Activated CD8-positive, alpha-beta memory T cell treated with anti-CD3 and anti-CD28 coated beads, Interleukin-2, amount 10 ng/mL, durations not matched to agents 7 days and 5 days (primary cell): ENCODE measurements at places on chromosomes 1 and 21.

GRCh38 chr21:26130249-26130881 is 40.2 kb downstream of the APP start:
- no peaks in the 10 kb centered on the region for H3K4me1 ChIP-seq
- H3K27ac ChIP-seq: no peak overlapping the region
- H3K27me3 ChIP-seq: no peaks in the 10 kb centered on the region
- peaks cover 1% of the 10 kb centered on the region for H3K36me3 ChIP-seq

DNA sequence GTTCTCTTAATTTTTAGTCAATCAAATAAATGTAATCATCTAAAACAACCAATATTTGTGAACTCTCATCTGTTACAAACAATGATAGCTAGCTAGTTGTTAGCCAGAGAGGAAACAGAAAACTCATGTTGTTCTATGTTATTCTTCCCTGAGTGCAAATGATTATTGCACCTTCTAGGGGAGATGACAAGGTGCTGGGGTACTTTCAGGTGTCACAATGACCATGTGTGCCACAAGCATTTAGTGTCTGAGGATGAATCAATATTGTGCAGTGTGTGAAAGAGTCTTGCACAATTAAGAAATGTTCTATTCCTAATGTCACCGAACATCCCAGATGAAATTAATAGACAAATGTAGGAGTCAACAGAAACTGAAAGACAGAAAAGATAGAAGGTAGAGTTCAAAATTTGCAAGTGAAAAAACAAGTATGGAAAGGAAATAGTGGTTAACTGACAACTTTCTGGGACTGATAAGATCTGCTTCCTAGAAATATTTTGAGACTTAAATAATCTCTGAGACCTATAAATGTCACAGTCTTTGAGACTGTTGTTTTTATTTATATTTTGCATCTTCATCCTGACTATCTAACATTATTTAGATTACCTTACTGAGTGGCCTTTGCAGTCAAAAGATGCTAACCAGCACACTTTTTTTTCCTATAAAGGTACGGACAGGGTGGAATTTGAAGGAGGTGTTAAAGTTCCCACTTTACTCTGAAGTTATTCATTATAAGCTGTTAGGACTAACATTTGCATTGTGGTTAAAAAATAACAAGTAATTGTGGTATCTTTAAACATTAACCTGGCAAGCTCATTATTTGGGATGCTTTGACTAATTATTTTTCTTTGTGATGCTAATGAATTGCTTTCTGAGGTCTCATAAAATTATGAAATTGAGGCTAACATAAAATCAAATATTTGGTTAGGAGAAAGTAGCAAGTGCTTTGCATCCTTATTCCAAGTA is 21.6 kb upstream of the DPYD start:
- H3K36me3 ChIP-seq: peaks cover 13% of the 10 kb centered on the region
- H3K27me3 ChIP-seq: no peaks in the 10 kb centered on the region
- peaks cover 42% of the 10 kb centered on the region for H3K4me1 ChIP-seq

DNA sequence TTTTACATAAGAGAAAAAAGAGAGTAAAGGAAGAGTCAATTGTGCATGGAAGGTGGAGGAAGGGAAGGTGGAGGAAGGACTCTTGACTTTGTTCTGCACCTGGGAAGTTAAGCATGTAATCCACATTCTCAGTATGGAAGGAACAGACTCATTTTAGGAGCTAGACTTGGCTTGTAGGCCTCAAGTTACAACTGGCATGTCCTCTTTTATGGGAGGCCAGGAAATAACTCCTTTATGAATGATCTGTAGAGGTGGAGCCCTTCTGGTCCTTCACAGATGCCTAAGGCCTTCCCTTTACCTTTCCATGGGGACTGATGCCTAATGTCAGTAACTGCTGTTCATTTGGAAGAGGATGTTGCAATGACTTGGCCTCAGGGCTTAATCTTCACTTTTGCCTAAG is 29.4 kb upstream of the CCSAP start:
- H3K4me1 ChIP-seq: peaks cover 3% of the 10 kb centered on the region
- no peaks in the 10 kb centered on the region for H3K36me3 ChIP-seq
- DNase-seq: no peak
- H3K4me3 ChIP-seq: no peak overlapping the region
- H3K27ac ChIP-seq: no peak overlapping the region

GRCh38 chr1:43387976-43388599 is 1.5 kb downstream of the MED8 start:
- no peak for DNase-seq
- H3K27ac ChIP-seq: peak overlapping the region; percentile 33
- H3K4me1 ChIP-seq: peaks cover 35% of the 10 kb centered on the region
- H3K36me3 ChIP-seq: peaks cover 34% of the 10 kb centered on the region
- H3K4me3 ChIP-seq: peak overlapping the region; percentile 100

DNA sequence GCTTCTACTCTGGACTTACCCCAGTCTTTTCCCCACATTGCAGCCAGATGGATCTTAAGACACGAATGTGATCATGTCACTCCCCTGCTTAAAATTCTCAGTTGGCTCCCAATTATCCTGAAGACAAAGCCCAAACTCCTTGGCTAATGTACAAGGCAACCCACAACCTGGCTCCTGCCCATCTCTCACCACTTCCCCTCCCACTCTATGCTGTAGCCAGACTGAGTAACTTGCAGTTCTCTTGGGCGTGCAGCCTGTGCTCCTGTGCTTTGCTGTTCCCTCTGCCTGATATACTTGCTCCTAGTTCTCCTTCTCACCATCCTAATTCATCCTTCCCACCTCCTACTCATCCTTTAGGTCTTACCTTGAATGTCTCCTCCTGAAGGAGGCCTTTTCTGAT is 56.2 kb downstream of the LGR6 start:
- no peak overlapping the region for H3K4me3 ChIP-seq
- H3K27me3 ChIP-seq: peaks cover 19% of the 10 kb centered on the region
- no peak for DNase-seq
- H3K36me3 ChIP-seq: no peaks in the 10 kb centered on the region

- H3K27ac ChIP-seq: no peak overlapping the region
- no peaks in the 10 kb centered on the region for H3K27me3 ChIP-seq
- H3K36me3 ChIP-seq: no peaks in the 10 kb centered on the region
- DNase-seq: no peak
Observed at GRCh38 chr1:72066431-72066830, 215.9 kb downstream of the NEGR1 start.

DNA sequence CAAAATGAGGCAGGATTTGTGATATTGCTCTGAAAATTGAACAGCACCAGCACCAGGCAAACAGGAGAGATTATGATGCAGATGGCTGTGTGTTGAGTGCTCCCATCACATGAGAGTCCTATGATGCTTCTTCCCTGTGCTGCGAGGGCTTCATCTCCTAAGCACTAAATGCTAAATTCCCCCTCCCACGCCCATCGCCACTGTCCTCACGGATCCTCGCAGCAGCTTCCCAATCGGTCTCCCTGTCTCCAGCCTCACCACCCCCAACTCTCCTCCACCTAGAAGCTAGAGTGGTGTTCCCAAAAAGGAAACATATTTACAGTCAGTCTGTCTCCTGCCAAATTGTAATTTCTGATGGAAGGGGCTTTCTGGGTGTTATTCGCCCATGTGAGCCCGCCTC is 4.9 kb upstream of the BACE2 start:
- no peak overlapping the region for H3K27ac ChIP-seq
- no peak overlapping the region for H3K4me3 ChIP-seq
- H3K36me3 ChIP-seq: no peaks in the 10 kb centered on the region
- peaks cover 33% of the 10 kb centered on the region for H3K27me3 ChIP-seq

DNA sequence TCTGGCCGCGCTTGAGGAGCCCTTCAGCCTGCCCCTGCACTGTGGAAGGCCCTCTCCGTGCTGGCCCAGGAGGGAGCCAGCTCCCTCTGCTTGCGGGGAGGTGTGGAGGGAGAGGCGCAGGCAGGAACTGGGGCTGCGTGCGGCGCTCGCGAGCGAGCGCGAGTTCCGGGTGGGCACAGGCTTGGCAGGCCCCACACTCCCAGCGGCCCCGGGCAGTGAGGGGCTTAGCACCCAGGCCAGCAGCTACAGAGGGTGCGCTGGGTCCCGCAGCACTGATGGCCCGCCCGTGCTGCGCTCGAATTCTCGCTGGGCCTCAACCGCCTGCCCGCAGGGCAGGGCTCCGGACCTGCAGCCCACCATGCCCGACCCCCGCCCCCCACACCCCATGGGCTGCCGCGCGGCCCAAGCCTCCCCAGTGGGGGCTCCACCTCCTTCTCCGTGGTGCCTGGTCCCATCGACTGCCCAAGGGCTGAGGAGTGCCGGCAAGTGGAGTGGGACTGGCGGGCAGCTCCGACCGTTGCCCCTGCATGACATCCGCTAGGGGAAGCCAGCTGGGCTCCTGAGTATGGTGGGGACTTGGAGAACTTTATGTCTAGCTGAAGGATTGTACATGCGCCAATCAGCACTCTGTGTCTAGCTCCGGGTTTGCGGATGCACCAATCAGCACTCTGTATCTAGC is 46.0 kb downstream of the COL24A1 start:
- no peak overlapping the region for H3K4me3 ChIP-seq
- no peak for DNase-seq
- no peak overlapping the region for H3K27ac ChIP-seq
- no peaks in the 10 kb centered on the region for H3K36me3 ChIP-seq

GRCh38 chr1:31955917-31956736 is 18.0 kb upstream of the PTP4A2 start:
- H3K4me1 ChIP-seq: peaks cover 86% of the 10 kb centered on the region
- H3K27me3 ChIP-seq: no peaks in the 10 kb centered on the region

GRCh38 chr1:117812869-117813511 is 116.4 kb downstream of the GDAP2 start:
- no peaks in the 10 kb centered on the region for H3K36me3 ChIP-seq
- no peak overlapping the region for H3K4me3 ChIP-seq
- H3K27ac ChIP-seq: no peak overlapping the region
- no peak for DNase-seq

DNA sequence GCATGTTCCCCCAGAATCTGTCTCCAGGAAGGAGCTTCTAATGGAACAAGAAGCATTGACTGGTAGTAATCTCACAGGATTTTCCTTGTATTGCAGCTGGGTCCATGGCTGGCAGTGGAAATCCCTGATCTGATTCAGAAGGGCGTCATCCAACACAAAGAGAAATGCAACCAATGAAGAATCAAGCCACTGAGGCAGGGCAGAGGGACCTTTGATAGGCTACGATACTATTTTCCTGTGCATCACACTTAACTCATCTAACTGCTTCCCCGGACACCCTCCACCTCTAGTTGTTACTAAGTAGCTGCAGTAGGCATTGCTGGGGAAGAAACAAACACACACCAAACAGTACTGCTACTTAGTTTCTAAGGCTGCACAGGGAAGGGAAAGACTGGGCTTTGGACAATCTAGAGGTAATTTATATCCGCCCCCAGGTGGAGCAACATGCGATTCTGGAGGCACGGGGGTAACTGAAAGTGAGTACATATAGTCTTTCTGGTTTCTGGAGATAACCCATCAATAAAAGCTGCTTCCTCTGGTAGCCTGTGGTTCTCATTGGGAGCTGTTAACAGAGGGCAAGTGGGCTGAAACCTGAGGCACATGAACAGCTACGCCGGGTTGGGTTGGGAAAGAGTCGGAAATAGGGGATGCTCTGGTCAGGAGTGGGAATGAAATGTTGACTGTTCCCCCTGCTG is 837 bp upstream of the USP21 start:
- DNase-seq: no peak
- peak overlapping the region; percentile 76 for H3K4me3 ChIP-seq
- H3K27ac ChIP-seq: peak overlapping the region; percentile 82

- H3K27me3 ChIP-seq: no peaks in the 10 kb centered on the region
- no peak for DNase-seq
- no peaks in the 10 kb centered on the region for H3K4me1 ChIP-seq
- no peak overlapping the region for H3K4me3 ChIP-seq
Observed at GRCh38 chr1:218942431-218942830, 231.2 kb upstream of the LYPLAL1 start.

DNA sequence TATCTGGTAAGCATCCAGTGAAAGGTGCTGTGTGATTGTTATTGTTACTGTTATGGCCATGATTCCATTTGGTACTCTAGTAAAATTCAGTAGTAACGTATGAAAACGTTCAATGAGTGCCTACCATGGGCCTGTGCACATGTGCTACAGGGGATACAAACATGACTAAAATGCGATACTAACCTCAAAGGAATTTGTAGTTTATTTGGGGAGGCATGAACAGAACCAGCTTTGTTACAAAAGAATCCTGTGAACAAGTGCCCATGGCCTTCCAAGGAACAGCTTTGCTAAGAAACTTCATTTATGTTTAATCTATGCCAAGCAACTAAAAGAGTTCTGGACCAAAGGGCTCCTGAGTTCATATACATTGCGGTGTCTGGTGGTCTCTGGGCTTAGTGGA is 28.7 kb downstream of the PTGFR start:
- DNase-seq: no peak
- H3K36me3 ChIP-seq: no peaks in the 10 kb centered on the region
- no peak overlapping the region for H3K27ac ChIP-seq
- H3K4me1 ChIP-seq: no peaks in the 10 kb centered on the region
- no peak overlapping the region for H3K4me3 ChIP-seq

- H3K4me3 ChIP-seq: no peak overlapping the region
- H3K4me1 ChIP-seq: no peaks in the 10 kb centered on the region
- H3K27ac ChIP-seq: no peak overlapping the region
- H3K36me3 ChIP-seq: no peaks in the 10 kb centered on the region
Observed at GRCh38 chr1:167881069-167881468, 32.9 kb downstream of the ADCY10 start.

DNA sequence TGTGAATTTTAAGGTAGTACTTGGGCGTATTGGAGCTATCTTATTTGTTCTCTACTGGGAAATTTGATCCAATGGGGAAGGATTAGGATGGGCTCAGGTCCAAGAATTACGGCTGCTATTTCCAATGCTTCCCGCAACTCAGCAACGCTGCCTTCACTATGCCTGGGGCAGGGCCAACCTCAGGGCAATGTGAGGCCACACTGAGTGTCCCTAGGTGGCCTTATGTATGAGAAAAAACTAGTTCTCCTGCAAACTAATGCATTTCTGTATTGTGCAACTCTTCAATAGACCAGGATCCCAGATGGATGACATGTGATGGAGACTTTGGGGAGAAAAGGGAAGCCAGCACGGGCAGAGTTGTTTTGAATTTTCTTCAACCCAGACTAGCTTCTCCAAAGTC is 168.1 kb downstream of the DUSP10 start:
- H3K27me3 ChIP-seq: no peaks in the 10 kb centered on the region
- H3K4me3 ChIP-seq: no peak overlapping the region
- H3K4me1 ChIP-seq: no peaks in the 10 kb centered on the region
- no peak for DNase-seq
- no peaks in the 10 kb centered on the region for H3K36me3 ChIP-seq

DNA sequence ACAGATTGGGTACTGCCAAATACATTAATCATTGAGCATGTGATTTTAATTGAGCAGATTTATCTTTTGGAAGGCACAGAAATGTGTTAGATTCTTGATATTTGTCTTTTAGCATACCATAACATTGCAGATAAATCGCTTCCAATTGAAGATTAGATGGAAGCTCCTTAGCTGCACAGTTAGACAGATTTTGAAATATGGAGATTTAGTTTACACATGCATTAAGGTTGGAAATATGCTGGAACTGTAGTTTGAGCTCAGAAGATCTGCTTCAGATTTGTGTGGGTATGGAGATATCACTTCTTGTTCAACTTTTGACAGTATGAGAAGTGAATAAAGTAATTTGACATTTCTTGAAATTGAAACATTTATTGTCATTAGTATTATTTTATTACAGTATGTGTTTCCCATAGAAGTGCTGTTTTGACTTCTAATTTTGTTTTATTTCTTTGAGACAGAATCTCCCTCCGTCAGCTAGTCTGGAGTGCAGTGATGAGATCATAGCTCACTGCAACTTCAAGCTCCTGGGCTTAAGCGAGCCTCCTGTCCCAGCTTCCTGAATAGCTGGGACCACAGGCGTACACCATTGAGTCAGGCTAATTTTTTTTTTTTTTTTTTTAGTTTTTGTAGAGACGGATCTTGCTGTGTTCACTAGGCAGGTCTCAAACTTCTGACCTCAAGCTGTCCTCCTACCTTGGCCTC is 29.1 kb downstream of the THRAP3 start:
- peak overlapping the region; percentile 56 for H3K27ac ChIP-seq
- peaks cover 40% of the 10 kb centered on the region for H3K4me1 ChIP-seq
- H3K27me3 ChIP-seq: no peaks in the 10 kb centered on the region

GRCh38 chr1:62391369-62391971 is 45.4 kb upstream of the USP1 start:
- H3K36me3 ChIP-seq: no peaks in the 10 kb centered on the region
- no peaks in the 10 kb centered on the region for H3K4me1 ChIP-seq
- DNase-seq: peak; percentile 47
